ENCODE measurements at places on chromosomes 4 and X.

- no peak for DNase-seq
Observed at GRCh38 chr4:73414936-73415271, 10.8 kb downstream of the ALB start.

GRCh38 chr4:108592674-108592986, 27.7 kb upstream of the RPL34 start:
- DNase-seq, result no peak

DNA sequence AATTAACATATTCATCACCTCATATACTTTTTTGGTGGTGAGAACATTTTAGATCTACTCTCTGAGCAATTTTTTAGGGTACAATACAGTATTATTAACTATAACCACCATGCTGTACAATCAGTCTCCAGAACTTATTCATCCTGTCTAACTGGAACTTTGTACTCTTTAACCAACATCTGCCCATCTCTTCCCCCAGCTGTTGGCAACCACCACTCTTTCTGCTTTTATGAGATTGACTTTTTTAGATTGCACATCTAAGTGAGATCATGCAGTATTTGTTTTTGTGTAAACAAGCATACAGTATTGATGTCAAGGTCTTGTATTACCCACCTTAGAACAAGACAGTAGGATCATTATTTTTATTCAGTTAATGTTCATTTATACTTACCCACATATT, 516.8 kb downstream of the RPA4 start:
- DNase-seq, result no peak

- DNase-seq, result no peak
Observed at GRCh38 chr4:84403656-84404055, 95.4 kb downstream of the NKX6-1 start.

All from SHP77 treated with DMSO at 0.1 percent for 48 hours (cell line).